ENCODE measurements at places on chromosomes 11 and 22. TPM values are rescaled to one million over a fixed set of nuclear protein-coding genes. Genes with fewer than 3 reads are reported as not detected.
A peak's percentile ranks its signal among the peaks of the same experiment; 100 is the strongest.

The USH1C gene
- polyA plus RNA-seq = not detected

The SLC22A8 gene
- not detected for polyA plus RNA-seq

The MS4A6E gene
- not detected for polyA plus RNA-seq

DNA sequence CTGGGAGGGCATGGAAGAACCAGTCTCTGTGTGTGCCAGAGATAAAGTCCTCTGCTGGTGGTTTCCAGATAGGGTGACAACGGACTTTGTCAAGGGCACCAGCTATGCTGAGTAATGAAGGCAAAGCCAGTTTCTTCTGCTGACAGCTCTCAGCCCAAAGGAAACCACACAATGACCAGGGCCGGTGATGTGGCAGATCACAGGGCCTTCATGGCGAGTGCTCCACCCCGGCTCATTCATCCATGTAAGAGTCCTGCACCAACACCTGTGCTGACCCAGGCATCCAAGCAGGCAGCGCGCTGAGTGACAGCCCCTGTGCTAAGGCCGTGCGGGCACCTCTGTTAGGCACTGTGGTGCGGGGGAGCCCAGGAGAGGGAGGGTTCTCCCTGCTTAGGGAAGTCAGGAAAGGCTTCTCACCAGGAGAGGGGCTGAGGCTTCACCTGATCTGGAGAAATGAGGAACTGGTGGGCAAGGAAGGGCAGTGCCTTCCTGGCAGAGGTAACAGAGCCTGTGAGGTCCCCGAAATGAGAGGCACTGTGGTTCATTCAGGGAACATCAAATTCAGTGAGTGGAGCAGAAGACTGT, 33.8 kb downstream of the TP53I11 start:
- no peaks in the 10 kb centered on the region for H3K27me3 ChIP-seq
- H3K4me3 ChIP-seq = no peak overlapping the region
- no peak for DNase-seq
- H3K36me3 ChIP-seq = no peaks in the 10 kb centered on the region

DNA sequence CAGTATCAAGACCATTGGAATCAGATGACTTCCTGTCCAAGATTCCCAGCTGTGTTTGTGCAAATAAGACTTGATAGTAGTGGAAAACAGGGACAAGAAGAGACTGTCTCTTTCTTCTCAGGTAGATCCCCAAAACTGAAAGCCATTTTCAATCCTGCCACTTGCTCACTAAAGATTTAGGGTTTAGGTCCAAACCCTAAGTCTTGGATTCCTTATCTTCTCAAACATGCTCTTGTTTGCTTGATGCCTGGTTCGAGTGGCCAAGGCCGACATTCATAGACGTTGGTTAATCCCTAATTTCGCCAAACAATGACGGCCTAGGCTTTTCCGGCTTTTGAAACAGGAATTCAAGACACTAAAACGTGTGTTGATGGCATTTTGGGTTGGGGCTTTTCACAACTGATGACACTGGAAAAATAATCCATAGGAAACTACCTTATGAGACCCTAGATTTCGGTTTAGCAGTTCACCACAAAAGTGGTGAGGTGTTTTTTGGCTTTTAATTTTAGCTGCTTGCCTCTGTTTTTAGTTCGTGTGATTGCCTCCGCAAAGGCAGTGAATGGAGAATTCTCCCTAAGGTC, 1.0 kb upstream of the GTPBP1 start:
- H3K4me1 ChIP-seq = peaks cover 47% of the 10 kb centered on the region
- peak overlapping the region; percentile 52 for H3K4me3 ChIP-seq
- H3K27ac ChIP-seq = peak overlapping the region; percentile 65

DNA sequence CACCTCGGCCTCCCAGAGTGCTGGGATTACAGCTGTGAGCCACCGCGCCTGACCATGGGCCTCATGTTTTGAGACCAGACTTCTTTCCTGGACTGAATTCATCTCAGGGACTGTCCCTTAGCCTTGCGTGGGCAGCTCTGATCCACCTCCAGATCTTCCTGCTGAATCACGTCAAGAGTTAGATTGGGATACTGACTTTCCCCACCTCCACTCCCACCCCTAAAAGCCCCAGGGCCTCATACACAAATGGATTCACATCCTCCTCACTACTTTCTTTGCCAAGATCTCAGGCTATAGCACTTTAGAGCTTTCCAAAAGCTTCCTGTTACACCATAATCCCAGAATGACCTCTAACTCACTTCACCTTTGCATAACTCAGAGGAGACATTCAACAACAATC, 12.1 kb downstream of the CCDC87 start:
- H3K4me1 ChIP-seq = peaks cover 3% of the 10 kb centered on the region
- no peak for DNase-seq
- no peak overlapping the region for H3K27ac ChIP-seq
- H3K27me3 ChIP-seq = no peaks in the 10 kb centered on the region
- no peaks in the 10 kb centered on the region for H3K36me3 ChIP-seq
- no peak overlapping the region for H3K4me3 ChIP-seq

DNA sequence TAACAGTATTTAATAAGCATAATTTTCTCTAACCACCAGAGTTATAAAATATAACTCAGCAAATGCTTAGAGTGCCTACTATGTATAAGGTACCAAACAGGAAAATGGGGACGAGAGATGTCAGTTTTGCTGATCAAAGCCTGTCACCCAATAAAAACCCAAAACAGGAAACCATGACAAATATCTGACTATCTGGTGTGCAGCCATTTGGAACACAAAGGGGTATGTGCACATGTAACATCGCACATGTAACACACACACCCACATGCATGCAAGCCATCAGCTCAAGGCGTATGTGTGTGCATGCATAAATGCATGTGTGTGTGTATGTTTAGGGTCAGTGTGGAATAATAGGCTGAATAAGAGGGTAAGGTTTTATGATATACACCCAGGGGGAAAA, 64.2 kb downstream of the PRR5L start:
- DNase-seq = no peak
- peaks cover 18% of the 10 kb centered on the region for H3K4me1 ChIP-seq
- H3K4me3 ChIP-seq = no peak overlapping the region

- no peaks in the 10 kb centered on the region for H3K4me1 ChIP-seq
- H3K27me3 ChIP-seq = peaks cover 4% of the 10 kb centered on the region
- no peak overlapping the region for H3K4me3 ChIP-seq
- no peak for DNase-seq
- H3K36me3 ChIP-seq = no peaks in the 10 kb centered on the region
- H3K27ac ChIP-seq = no peak overlapping the region
Observed at GRCh38 chr11:119615882-119616196, 113.2 kb downstream of the NECTIN1 start.

GRCh38 chr11:118889797-118890196, 6.1 kb downstream of the CXCR5 start:
- H3K27me3 ChIP-seq = no peaks in the 10 kb centered on the region
- no peaks in the 10 kb centered on the region for H3K36me3 ChIP-seq
- DNase-seq = no peak
- no peak overlapping the region for H3K27ac ChIP-seq
- peaks cover 81% of the 10 kb centered on the region for H3K4me1 ChIP-seq
- H3K4me3 ChIP-seq = peak overlapping the region; percentile 26
